Activated T-cell treated with anti-CD3 and anti-CD28 coated beads, Interleukin-2, amount 50 U/mL, for 1 hour (primary cell): ENCODE measurements at places on chromosomes 1 and 21.

DNA sequence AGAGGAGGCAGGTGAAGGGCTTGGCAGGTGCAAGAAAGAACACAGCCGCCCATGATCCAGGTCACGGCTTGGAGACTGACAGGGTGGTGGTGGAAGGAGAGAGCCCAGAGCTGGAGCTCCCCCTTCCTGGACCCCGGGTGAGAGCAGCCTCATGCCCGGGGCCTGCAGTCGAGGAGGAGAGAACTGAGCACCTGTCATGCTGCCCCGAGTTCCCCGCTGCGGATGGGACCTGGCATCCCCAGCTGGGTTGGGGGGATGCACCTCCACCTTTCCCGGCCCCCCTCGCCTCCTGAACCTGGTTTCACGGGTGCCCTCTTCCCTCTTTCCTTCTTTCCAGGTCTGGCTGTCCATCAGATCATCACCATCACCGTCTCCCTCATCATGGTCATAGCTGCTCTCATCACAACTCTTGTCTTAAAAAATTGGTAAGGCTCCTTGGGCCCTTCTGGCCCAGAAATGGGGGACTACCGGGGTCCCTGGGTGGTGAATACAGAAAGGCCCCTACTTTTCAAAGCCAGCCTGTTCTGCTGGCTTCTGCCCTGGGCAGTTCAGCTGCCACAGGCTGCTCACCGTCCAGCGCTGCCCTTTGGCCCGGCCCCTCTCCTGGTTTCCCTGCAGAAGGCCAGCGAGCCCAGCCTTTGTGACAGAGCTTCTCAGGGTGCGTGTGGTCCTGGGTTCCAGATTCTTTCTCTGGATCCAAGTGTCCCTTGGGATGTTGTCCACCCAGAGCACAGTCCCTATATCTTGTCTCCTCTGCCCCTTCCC, 115.3 kb downstream of the AJAP1 start:
- no peak for DNase-seq

DNA sequence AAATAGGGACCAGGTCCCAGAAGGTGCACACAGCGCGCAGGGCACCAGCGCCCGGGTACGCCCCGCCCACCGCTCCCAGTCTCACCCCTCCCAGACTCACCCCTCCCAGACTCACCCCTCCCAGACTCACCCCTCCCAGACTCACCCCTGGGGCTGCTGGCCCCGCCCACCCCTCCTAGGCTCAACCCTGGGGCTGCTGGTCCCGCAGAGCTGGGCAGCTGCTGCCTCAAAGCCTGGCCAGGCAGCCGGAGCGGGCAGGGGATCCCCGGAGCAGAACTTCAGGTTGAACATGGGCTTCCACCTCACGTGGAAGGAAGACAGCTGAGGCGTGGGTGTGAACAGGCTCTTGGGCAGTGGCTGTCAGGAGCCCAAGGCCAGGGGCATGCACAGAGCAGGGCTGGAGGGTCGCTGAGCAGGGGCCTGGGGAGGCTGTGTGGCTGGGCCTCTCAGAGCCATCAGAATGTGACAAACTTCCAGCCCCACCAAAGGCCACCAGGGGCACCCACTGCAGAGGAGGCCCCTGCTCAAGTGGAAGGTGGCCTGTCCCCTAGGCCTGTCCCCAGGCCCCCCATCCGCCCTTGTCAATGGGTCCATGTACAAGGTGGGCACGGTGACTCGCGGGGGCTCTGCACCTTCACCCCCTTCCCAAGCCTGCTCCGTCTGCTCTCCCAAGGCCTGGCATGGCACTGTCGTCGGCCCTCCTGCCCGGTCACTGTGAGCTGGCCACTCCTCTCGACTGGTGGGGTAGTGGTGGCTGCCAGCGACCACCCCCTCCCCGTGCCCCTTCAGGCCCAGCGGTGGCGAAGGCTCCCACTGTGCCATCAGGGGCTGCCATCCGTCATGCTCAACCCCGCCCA, 20.4 kb upstream of the SUMO3 start:
- DNase-seq: no peak

- DNase-seq: no peak
These were observed 42.4 kb downstream of the CHD5 start for GRCh38 chr1:6137758-6138157.

- DNase-seq: no peak
These were observed 294.1 kb upstream of the KAZN start for GRCh38 chr1:14304381-14304865.

GRCh38 chr1:201791779-201792173, 37.2 kb upstream of the IPO9 start:
- DNase-seq: no peak

- peak; percentile 43 for DNase-seq
These were observed 49.2 kb upstream of the PAX7 start for GRCh38 chr1:18581420-18581880.

- DNase-seq: no peak
These were observed 80.3 kb downstream of the NFIA start for GRCh38 chr1:61162520-61163258.

DNA sequence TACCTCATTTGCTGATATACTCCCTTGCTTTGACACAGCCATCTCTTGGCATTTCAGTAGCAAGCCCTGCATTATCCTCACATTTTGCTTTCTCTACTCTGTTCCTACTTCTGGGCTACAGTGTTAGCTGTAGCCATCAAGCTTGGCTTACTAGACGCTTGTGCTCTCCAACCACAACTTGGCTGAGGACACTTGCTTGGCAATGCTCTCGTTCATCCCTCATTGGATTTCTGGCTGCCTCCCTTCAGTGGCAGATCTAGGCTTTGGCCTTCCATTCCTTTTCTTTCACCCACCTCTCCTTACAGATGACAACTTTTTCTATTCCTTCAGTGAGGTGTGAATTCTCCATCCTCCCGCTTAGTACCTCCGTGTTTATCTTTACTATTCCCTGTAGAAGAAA, 428.7 kb upstream of the LRRC7 start:
- DNase-seq: no peak

- no peak for DNase-seq
These were observed 81.0 kb downstream of the NOTCH2 start for GRCh38 chr1:119988306-119989062.

GRCh38 chr1:90204023-90204590, 209.2 kb downstream of the ZNF326 start:
- no peak for DNase-seq

DNA sequence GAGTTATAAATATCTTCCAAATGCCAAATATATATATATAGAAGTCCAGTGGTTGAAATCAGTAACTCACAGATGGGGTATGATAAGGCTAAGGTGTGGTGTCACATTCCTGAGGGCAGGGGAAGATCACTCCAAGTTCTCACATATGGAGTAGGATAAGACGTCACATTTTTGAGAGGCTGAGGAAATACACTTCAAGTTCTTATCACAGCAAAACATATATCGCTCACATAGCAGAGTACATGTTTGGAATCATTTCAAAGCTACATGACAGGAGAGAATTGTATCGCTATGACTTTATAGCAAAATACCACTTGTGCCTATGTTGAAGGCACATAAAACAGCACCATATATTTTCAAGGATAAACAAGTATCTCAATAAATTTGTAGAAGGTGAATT, 55.1 kb downstream of the RBM11 start:
- DNase-seq: no peak

DNA sequence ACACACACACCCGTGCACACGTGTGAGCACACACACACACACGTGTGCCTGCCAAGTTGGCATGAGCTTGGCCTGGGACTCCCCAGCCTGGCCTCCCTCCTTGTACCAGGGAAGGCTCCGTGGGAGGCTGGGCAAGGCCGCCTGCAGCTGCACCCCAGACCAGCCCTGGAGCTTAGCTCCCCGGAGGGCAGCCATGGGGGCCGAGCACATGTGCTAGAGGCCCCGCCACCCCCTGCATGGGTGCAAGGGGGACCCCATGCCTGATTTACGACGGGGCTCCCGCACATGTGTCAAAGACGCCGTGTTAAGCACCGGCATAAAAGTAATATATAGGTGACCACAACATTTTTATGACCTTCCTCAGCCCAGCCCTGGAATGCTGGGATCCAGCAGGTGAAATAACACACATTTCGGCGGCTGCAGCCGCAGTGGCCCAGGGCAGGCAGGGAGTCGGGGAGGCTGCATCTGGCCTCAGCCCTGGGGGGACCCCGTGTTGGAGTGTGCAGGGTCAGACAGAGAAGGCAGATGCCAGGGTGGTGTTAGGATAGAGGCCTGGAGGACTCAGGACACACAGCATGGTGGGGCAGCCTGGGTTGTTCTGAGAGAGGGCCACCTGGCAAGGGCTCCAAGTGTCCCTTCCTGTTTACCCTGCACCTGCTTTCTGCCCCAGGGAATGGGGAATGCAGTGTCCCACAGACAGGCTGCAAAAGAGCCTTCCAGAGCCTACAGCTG, 56.3 kb downstream of the WNT9A start:
- no peak for DNase-seq

GRCh38 chr21:31872452-31873274, at the start of gene HUNK:
Gene HUNK (plus strand): TSS chr21:31873020. CDS start chr21:31873675, 655 bp downstream.
- DNase-seq: peak; percentile 21

GRCh38 chr1:54007613-54008012, 10.4 kb downstream of the LDLRAD1 start:
- no peak for DNase-seq

DNA sequence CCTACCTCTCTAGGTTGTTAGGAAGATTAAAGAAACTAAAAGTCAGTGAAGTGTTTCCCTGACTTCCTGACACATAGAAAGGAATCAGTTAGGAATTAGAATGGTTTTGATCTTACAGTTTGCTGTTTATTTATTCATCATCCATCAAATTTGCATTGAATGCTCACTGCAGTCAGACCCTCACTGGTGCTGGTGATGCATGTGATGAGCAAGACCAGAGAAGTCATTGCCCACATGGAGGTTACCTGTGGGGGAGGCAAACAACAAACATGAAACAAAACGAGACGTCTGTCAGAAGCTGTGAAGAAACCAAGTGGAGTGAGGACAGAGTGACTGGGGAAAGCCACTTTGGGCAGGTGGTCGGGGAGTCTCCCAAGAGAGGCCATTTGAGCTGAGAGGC, 6.4 kb downstream of the CTPS1 start:
- DNase-seq: no peak

- no peak for DNase-seq
These were observed 56.3 kb downstream of the KIAA0040 start for GRCh38 chr1:175136246-175136645.

DNA sequence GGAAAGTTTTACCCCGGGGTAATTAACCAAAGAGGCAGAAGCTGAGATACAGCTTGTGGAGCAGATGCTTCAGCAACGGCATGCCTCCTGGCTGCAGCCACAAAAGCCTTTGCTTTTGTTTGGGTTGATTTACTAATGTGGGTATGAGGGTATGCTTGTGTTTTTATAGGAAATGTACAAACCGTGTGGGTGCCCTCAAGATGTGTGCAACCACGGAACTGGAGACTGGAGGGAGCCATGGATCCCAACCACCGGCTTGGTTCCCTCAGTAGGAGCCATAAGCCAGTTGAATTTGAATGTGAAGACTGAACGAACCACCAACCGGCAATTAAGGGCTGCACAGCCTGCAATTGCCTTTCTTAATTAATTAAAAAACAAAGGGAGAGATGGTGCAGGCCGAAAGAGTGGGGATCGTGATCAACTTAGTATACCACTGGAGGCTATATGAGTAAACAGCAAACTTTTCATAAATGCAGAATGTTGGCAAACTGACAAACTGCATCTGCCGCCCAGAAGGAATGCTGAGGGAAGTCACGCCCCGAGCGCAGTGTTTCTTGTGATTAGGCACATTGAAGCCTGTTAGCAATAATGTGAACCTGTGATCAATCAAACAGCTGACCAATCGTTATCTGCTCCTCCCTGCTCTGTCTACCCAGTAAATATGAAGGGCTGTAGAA, 104.1 kb downstream of the DISP1 start:
- no peak for DNase-seq

DNA sequence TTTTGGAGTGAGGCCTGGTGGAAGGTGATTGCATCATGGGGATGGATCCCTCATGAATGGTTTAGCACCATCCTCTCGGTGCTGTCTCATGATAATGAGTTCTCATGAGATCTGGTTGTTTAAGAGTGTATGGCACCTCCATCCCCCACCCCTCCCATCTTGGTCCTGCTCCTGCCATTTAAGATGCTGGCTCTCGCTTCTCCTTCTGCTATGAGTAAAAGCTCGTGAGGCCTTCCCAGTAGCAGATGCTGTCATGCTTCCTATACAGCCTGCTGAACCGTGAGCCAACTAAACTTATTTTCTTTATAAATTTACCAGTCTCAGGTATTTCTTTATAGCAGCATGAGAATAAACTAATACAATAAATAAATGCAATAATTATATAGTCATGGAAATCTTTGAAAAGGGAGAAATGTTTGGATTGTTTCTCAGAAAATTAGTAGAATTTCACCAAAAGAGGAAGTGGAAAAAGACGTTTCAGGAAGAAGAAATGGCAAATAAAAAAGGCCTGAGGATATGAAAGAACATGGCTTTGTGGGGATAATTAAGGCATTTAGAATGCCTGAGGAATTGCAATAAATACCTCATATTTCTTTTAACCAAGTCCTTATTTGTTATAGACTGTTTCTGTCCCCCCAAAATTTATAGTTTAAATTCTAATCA, 451.2 kb upstream of the ADGRL4 start:
- no peak for DNase-seq

DNA sequence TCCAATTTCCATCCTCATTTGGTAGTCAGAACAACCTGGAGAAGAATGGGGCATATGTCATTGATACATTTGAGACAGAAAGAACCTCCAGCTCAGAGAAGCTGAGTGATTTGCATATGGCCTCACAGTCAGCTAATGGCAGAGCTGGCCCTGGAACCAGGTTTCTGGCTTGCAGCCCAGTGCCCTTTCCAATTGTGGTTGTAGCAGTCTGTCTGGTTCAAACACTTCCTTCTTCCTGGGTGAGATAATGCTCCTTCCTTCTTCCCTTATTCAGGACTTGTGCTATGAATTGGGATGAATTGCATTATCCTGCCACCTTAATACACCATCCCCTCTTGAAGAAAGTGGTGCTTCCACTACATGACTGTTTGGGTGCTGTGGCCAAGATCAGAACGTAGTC, 24.2 kb downstream of the SLC5A9 start:
- no peak for DNase-seq

DNA sequence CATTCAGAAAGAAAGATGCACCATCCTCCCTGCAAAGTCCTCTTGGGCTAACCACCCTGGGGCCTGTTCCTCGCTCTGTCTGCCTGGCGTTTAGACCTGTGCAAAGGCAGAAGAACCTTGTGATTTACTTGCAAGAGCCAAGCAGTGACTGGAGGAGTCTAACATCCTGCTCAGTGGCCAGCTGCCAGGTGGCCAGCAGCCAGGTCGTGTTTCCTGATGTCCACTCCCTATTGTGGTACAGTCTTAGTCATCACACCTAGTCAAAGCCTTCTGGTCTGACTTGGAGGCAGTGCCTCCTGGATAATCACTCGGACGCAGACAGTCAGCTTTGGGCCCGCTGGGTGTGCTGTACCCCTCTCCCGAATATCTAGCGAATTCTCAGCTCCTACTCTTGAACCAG, 118.1 kb downstream of the PGBD5 start:
- no peak for DNase-seq
